DMS79 treated with DMSO at 0.1 percent for 48 hours (cell line): ENCODE measurements at places on chromosomes 11 and 22.

GRCh38 chr11:96063886-96064285, 140.0 kb upstream of the MTMR2 start:
- DNase-seq: no peak

DNA sequence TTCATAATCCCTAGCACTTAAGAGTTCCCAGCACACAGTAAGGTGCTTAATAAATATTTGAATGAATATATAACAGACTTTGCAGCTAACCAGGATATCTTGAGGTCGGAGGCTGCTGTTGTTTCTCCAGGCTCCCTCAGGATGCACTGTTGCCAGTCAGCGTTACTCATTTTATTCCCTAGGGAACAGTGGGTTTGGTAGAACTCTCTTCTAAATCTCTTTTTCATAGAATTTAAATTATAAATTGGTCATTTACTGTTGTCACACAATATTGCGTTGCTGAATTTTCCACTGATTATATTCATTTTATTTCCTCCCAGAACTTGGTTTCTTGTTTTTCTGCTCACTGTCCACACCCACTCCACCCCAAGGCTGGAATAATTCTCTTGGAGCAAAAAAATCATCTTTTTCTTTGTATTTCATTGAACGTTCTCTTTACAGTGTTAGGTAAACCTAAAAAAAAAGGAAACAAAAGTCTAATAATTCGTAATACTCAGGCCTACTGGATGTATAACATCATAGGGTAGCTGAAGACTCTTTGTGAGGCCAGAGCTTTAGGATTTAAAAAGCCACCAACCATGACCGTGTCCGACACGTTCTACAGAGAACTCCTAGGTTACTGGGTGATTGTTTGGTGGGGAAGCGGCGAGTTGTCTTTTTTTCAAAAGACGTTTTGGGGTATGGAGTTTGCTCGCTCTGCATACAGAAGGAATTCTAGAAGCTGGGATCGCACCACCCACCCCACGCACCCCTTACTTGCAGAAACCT, 766 bp upstream of the CAPRIN1 start:
- peak; percentile 84 for DNase-seq

- DNase-seq: no peak
Measured at GRCh38 chr11:44159848-44160721, 64.6 kb downstream of the EXT2 start.

GRCh38 chr11:31807799-31808667, 3.1 kb downstream of the PAX6 start:
- no peak for DNase-seq

- no peak for DNase-seq
Measured at GRCh38 chr11:65210748-65211147, 29.0 kb downstream of the CAPN1 start.

- DNase-seq: no peak
Measured at GRCh38 chr11:7332962-7333361, 81.3 kb downstream of the SYT9 start.

- no peak for DNase-seq
Measured at GRCh38 chr11:107243929-107244328, 213.7 kb downstream of the CWF19L2 start.

- peak; percentile 75 for DNase-seq
Measured at GRCh38 chr22:23219822-23220484, 39.6 kb downstream of the BCR start.

DNA sequence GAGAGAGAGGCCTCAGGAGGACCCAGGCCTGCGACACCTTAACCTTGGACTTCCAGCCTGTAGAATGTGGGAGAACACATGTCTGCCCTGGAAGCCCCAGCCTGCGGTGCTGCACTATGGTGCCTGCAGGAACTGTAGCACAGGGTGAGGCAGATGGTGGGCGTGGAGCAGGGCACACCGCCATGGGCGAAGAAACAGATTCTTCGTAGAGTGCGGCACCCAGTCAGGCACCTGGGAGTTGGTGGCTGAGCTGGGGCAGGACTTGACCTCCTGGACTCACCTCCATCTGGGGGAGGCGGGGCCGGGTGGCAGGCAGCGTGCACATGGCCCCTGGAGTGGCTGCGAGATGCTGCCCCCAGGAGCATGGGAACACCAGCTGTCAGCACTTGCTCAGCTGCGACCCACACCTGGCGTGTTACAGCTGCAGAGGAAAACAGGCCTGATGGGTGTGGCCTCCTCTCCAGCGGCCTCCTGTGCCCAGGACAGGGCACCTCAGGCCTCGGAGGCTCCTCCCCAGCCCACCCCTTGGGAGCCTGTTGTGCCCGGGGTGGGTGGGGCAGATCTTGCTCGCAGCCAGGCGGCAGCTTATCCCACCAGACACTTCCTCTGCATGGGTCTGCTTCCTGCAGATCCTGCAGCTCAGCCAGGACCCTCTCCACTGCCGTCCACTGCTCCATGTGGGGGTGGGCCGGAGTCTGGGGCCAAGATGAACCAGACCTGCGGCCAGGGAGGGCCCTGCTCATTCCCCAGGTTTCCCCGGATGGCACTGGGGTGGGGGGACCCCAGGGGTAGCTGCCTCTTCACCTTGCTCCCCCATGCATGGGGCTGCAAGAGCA, 80.4 kb downstream of the MYEOV start:
- DNase-seq: no peak
